ENCODE measurements at places on chromosomes 11 and 22.

DNA sequence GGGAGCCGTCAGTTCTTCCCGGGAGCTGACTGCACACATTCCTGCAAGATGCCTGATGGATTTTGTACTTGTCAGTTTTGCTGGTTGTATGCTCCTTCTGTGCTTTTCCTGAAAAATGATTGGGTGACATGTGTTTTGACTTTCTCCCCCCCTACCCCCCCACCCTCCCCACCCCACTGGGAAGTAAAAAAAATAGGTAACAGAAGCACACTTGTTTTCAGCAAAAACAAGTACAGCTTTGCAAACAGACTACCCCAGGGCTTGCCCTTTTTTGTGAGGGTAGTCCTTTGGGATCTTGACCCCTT lies 1.1 kb downstream of the PPFIA1 start:
- no peak for DNase-seq

GRCh38 chr11:107844041-107844440 lies 14.5 kb downstream of the SLC35F2 start:
- DNase-seq = no peak

DNA sequence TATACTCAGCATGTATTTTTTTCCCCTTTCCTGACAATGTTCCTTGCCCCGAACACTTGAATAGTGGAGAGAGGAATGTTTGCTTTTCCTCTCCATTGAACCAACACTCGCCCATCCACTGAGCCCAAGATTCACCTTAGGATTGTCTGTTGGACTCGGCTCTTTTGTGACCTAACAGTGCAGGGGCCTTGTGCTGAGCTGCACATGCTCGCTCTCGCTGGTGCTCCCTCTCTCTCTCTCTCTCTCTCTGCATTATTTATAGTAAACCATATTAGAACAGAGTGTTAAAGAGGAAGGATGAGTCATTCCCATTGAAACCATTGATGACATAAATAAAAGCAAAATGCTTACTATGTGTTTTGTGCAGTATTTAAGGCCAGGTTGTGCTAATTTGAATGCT lies 20.7 kb downstream of the ZBTB16 start:
- DNase-seq = no peak

- no peak for DNase-seq
These were observed 7.2 kb downstream of the AHNAK start for GRCh38 chr11:62539238-62539925.

DNA sequence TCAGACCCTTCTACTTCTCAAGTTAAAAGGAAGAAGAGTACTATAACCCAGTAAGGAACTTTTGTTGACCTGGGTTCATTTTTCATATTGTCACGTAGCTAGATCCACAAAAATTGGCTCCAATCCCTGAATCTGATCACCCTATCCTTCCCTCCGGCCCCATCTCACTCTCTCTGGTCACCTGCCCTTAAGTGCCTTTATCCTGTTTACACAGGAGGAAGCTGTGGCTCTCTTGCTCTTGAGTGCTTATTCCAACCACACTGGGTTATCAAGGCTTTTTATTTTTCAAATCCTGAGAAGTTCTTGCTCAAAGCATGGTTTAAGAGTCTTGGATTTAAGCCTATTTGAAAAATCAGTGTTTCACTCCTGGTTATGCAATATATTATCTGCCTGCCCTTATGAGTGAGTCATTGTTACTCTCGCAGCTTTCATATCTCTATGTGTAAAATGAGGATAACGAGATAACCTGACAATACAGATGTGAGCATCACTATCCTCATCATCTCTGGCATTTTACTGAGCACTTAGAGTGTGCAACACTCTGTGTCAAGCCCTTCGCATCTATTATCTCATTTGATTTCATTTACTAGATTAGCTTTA lies 293.9 kb downstream of the GUCY1A2 start:
- no peak for DNase-seq

DNA sequence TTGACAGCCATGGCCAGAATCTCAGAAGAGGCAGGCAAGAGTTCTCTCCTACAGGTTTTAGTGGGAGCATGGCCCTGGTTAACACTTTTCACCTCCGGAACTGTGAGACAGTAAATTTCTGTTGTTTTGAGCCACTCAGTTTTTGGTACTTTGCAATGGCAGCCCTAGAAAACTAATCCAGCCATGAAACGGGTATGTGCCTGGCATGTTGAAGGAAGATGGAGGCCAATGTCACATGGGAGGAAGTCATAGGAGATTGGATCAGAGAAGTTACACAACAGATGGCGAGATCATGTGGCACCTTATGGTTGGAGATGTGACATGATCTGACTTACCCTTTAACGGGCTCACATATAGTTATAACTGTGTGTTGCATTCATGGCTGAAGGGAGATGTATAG lies 63.2 kb upstream of the EED start:
- DNase-seq = no peak

DNA sequence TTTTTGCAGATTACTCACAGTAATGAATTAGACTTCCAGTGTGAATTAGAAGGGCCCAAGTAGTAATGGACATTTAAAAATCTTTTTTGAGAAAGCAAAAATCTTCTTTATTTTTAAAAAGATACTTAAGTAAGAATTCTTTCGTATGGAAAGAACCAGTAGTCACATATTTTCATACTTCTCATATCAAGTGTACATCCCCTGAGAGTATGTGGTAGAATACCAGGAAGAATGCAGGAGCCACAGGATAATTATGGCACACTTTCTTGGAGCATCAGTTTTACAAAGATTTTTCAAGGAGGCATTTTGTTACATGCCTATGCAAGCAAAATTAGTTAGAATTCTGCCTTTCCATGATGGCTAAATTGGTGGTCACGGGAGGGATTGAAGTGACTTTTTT lies 28.1 kb downstream of the POLD3 start:
- DNase-seq = no peak

DNA sequence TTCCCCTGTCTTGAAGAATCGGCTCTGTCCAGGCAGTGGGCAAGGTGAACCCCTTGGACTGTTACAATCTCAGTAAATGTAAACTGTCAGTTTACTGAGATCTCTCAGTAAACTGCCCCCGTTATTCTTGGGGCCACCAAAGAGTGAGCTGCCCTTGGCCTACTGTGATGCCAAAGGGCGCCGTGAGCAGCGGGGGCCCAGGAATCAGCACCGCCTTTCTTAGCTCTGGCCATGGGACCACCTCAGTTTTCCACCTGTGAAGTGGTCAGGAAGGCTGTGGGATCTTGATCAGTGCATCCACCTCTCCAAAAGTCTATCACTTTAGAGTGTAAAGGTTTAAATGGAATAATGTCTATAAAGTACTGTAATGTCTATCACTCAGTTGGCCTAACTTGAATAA lies 57.1 kb downstream of the THAP12 start:
- DNase-seq = no peak

GRCh38 chr22:39205344-39206021 lies 39.3 kb downstream of the PDGFB start:
- DNase-seq = no peak

- DNase-seq = no peak
These were observed 7.6 kb upstream of the CDC42EP1 start for GRCh38 chr22:37552524-37553163.
